GM23338 (cell line): ENCODE measurements at places on chromosomes 13 and 19. TPM values are rescaled to one million over a fixed set of nuclear protein-coding genes. Genes with fewer than 3 reads are reported as not detected.

The ZNF766 gene
- polyA plus RNA-seq = 20.3 and 22.1 TPM in 2 replicates

The ERCC1 gene
- polyA plus RNA-seq = 52.3 and 56.3 TPM in 2 replicates

The SCEL gene
- not detected in 2 replicates for polyA plus RNA-seq

The VSIG10L gene
- polyA plus RNA-seq = 9.6 and 9.8 TPM in 2 replicates

The CBARP gene
- polyA plus RNA-seq = 2.0 TPM in 2 replicates

The ATP8A2 gene
- polyA plus RNA-seq = 5.7 and 6.3 TPM in 2 replicates

The ZFP14 gene
- polyA plus RNA-seq = 8.6 and 9.0 TPM in 2 replicates

The FBN3 gene
- polyA plus RNA-seq = 7.7 and 8.5 TPM in 2 replicates

The ZNF415 gene
- polyA plus RNA-seq = 7.9 and 9.2 TPM in 2 replicates

GRCh38 chr19:5179256-5179655, 161.4 kb downstream of the PTPRS start:
- no peak for DNase-seq

GRCh38 chr13:84038001-84038400, 155.7 kb upstream of the SLITRK1 start:
- no peak for DNase-seq

GRCh38 chr13:48333976-48334375, 30.4 kb downstream of the RB1 start:
- DNase-seq = no peak

GRCh38 chr19:19425170-19425875, 19.8 kb downstream of the GATAD2A start:
- DNase-seq = no peak

- DNase-seq = no peak
These were observed 4.4 kb downstream of the TM6SF2 start for GRCh38 chr19:19268453-19269385.

DNA sequence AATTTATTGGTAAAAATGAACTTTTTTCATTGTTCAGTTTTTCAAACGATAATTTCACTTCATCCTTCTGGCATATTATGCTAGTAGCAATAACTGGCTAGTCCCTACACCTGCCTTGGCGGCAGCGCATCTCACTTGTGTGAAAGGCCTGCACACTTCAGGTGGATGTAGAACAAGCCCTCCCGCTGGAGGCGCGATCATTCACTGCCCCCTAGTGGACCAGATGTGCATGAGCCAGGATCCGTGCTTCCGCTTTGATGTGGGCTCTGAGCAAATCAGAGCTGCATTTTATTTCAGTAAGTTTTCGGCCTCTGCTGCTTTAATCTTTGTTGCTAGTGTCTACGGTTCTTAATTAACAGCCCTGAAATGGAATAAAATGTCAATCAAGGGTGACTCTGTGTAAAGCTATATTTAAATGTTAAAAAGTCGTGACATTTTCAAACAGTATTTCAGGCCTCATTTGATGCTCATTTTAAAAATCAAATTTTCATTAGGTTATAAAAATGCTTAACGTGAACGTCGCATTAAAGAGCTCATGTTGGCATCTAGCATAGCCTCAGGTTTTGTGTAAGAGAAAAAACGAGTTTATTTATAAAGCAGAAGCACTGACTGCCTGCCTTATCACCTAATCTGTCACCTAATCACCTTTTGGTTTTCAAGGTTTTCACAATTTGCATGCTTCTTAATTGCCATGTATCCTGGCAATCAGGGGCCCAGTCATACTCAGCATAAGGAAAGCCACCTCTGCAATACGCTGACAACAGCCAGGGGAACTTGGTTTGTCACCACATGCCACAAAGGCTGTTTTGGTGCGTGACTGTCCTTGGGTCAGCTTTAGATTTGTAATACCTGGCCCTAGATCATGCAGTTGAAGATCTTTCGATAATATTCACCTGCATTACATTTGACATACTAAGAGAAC, 112.2 kb downstream of the TEX26 start:
- peak; percentile 91 for DNase-seq

DNA sequence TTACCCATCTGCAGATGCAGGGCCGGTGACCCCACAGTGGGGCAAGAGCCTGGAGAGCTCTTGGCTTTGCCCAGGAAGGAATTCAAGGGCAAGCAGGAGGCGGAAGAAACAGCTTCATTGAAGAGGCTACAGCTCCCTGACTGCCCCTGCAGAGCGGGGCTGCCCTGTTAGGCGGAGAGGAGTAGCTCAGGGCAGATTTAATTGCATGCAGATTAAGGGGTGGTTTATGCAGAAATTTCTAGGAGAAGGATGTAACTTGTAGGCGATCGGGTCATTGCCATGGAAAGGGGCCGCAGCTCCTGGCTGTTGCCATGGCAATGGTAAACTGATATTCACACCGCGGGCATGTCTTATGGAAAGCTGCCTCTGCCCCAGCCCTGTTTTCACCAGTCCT, 94.1 kb downstream of the ATP11A start:
- no peak for DNase-seq

DNA sequence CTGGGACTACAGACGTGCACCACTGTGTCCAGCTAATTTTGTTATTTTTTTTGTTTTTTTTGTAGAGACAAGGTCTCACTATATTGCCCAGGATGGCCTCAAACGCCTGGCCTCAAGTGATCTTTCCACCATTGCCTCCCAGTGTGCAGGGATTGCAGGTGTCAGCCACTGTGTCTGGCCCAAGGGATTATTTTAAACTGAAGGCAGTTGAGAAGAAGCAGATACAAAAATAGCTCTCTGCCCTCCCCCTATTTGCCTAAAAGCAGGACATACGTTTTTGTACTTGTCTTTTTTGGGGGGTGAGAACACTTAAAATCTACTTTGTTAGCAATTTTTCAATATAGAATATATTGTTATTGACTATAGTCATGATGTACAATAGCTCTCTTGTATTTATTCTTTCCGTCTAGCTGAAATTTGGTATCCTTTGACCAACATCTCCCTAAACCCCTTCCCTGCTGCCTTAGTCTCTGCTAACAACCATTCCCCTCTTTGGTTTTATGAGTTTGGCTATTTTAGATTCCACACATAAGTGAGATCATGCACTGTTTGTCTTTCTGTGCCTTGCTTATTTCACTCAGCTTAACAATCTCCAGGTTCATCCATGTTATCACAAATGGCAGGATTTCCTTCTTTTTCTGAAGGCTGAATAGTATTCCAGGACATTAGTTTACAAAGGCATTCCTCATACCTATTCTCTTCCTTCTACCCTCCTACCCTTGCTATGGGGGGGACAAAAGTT, 34.9 kb downstream of the ADGRE3 start:
- no peak for DNase-seq

GRCh38 chr13:110676595-110677587, 29.0 kb downstream of the CARS2 start:
- DNase-seq = no peak

GRCh38 chr13:21831654-21832324, 160.9 kb downstream of the FGF9 start:
- DNase-seq = no peak

GRCh38 chr19:15820646-15821045, 5.2 kb upstream of the OR10H1 start:
- no peak for DNase-seq

DNA sequence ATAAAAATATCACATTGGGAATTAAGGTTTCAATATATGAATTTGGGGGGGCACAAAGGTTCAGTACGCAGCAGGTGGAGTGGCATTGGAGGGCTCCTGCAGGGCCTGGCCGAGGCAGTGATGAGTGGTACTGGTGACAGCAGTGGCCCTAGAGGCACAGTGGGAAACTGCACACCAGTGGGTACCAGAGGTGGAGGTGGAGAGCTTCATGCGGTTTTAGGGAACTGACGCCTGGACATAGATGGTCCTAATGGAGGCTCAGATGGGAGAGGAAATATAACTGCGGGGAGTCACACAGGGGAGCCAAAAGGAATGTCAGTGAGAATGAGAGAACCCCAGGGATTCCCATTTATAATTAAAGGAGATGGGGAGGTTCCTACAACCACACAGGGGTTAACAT, 156.2 kb downstream of the COG6 start:
- DNase-seq = peak; percentile 22

GRCh38 chr19:43625918-43626579, 6.6 kb upstream of the ZNF428 start:
- DNase-seq = peak; percentile 81

DNA sequence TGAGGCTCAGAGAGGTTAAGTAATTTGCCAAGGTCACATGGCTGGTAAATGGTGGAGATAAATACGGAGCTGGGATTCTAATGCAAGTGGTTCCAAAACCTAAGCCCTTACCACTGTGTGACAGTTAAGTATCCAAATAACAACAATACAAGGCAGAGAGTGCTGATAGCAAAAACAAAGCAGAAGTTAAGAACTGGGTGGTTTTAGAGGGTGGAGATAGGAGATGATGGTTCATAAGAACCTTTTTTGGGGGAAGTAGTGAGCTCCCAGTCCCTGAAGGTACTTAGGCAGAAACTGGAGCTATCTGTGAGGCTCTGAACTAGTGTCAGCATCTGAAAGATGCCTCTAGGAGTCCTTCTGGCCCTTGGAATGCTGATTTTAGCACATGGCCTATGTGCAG, 56.2 kb upstream of the UBE2L5 start:
- no peak for DNase-seq

- no peak for DNase-seq
These were observed 156.6 kb downstream of the IRS2 start for GRCh38 chr13:109629737-109630136.

GRCh38 chr13:110214637-110215036, 92.3 kb downstream of the COL4A1 start:
- no peak for DNase-seq

DNA sequence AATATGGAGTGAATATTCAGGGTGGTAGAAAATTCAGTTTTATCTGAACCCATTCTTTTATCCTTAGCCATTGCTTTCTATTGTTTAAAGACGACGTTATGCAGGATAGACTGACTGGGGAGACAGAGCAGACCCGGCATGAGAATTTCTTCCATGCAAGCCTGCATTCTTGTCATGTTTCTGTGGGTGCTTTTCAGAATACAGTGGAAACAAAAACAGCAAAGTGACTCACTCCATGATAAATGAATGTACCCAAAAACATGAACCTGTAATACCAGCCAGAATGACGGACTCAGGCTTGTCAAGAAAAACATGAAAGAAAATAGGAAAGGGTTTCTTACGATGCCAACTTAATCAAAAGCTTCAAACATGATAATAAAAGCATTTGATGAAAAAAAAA, 924.0 kb downstream of the EFNB2 start:
- peak; percentile 62 for DNase-seq

DNA sequence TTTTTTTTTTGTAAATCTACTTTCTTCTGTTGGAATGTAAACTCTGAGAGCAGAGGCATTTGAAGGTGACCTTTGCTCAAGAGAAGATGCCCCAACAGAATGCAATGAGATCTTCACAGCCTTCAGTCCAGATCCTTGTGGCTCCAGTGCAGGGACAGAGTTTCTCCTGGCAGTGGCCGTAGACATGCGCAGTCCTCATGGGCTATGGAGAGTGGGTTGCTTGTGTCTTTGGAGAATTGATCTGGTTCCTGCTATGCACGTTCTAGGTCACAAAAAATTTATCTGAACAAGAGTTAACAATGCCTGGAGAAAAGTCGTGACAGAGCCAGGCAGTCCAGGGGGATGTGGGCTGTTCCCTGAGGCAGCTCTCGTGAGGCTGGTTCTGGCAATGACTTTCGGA, 30.1 kb downstream of the TMEM255B start:
- no peak for DNase-seq

- no peak for DNase-seq
These were observed 4.5 kb downstream of the KCNN4 start for GRCh38 chr19:43776286-43776685.

- no peak for DNase-seq
These were observed 229.0 kb downstream of the TEX29 start for GRCh38 chr13:111549464-111549863.

- DNase-seq = no peak
These were observed 13.3 kb downstream of the SLC27A5 start for GRCh38 chr19:58498316-58499020.

GRCh38 chr13:37680137-37680536, 81.6 kb upstream of the POSTN start:
- DNase-seq = no peak

GRCh38 chr19:1856698-1857603, 6.4 kb downstream of the KLF16 start:
- peak; percentile 87 for DNase-seq

DNA sequence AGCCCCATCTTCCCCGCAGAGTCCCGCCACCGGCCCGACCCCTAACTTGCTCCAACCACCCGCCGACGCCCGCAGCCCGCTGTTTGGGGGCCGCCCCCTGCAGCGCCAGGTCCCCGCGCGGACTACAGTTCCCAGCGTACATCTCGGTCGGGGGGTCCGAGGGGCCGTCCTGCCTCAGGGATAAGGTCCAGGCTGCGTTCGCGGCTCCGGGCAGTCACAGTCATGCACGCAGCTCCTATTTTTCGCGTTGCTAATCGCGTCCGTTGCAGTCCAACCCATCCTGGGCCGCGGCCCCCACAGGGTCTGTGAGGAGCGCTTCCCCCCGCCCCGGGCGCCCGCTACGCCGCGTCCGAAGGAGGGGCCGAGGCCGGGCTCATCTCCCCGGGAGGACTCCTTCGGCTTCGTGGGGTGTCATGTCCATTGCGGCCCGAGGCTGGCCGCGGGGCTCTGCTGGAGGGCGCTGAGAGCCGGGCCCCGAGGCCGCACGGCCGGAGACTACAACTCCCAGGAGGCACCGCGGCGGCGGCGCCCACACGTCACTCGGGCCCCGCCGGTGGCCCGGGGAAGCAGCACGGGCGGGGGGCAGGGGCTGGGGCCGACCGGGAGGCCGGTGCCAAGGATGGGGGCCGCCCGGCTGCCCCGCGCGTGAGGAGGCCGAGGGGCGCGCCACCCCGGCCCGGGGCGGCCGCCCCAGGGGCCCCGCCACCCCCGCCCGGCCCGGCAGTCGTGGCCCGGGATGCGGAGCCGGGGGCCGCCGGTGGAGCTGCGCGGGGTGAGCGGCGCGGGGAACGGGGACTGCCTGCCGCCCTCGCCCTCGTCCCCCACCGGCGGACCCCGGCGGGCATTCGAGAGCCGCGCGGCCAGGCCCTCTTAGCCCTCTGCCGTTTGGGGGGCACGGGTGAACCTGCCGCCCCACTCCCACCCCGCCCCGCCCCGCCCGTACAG, at the start of gene MAP3K10:
MAP3K10 (plus strand) TSS at position 536 of the 945 bp plus-strand sequence. CDS start 606 bp downstream, outside the sequence.
- peak; percentile 75 for DNase-seq

DNA sequence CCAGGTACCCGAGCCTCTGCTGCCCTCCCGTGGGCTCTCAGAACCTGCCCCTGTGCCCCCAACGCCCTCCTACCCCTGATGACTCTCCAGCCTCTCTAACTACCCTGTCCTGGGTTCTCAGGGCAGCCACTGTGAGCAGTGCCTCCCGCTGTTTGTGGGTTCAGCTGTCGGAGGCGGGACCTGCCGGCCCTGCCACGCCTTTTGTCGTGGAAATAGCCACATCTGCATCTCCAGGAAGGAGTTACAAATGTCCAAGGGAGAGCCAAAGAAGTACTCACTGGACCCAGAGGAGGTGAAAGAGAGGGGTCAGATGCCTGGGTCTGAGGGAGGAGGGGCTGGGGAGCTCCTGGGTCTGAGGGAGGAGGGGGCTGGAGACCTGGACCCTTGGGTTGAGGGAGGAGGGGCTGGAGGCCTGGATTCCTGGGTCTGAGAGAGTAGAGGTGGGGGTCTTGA, 20.0 kb downstream of the CNFN start:
- peak; percentile 88 for DNase-seq

DNA sequence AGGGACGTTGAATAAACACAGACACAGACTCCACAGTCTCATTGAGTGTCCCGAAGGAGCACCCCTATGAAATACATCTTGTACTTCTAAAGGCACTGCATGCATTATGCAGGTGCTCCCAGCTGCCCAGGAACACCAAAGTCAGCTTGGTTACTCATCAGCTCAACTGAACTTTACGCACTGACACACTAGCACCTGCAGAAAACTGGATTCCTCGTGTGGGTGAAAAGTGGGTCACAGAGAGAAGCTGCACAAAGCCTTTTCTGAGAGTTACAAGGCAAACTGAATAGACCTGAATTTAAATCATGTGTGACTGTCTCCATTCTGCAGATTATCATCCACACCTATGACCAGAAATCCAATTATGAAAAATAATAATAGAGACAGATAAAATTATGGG, 527.5 kb upstream of the NBEA start:
- no peak for DNase-seq
